Type B pancreatic cell (in vitro differentiated cells): ENCODE measurements at places on chromosomes 2 and 18. TPM values are rescaled to one million over a fixed set of nuclear protein-coding genes. Genes with fewer than 3 reads are reported as not detected.

GRCh38 chr18:650428-650858 lies 7.0 kb upstream of the TYMS start:
- DNase-seq: no peak

- no peak for DNase-seq
Measured at GRCh38 chr2:121547646-121548045, 17.0 kb downstream of the RNU4ATAC start.

DNA sequence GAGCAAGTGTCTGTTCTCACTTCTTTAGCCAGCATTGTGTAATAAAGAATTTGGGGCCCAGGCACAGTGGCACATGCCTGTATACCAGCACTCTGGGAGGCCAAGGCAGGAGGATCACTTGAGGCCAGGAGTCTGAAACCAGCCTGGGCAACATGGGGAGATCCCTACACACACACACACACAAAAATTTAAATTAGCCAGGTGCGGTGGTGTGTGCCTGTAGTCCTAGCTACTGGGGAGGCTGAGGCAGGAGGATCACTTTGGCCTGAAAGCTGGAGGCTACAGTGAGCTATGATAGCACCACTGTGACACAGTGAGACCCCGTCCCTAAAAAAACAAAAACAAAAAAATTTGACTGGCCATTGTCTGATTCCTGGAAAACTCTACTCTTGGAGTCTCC lies 8.3 kb downstream of the REV1 start:
- no peak for DNase-seq

TMEM37 gene
- total RNA-seq: 11.8 and 16.4 TPM in 2 replicates

DNA sequence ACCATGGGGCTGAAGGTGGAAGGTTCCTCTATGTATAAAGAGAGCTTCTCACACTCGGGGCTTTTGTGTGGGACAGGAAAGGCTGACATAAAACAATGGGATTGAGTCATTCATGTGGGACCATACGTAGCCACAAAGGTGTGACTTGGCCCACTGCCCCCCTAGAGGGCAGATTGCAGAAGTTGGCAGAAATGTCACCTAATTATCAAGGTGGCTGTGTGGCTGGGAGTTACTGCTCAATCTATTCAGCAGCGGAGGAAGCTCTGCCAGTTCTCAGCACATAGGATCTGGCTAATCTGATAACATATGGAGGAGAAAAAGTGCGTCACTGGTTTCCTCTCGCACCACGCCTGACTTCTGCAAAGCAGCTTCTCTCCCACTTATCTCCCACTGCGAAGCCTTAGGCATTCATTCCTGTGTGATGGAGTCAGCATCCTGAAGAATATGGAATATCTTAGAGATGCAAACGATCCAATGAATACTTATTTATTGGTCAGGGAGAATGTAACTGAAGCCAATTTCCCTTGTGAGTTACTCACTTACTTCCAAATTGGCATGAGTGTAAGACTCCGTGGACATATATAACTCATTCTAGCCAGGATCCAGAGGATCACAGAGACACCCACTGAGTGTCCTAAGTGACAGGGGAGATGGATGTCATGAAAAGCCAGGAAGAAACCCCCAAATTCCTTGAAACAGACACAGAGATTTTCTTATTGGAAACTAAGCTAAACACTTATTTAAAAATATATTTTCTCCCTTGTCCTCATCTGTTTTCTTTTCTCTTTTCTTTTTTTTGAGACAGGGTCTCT lies 344.8 kb downstream of the TGIF1 start:
- DNase-seq: no peak

TFCP2L1 gene
- total RNA-seq: 3.0 and 4.6 TPM in 2 replicates

DNA sequence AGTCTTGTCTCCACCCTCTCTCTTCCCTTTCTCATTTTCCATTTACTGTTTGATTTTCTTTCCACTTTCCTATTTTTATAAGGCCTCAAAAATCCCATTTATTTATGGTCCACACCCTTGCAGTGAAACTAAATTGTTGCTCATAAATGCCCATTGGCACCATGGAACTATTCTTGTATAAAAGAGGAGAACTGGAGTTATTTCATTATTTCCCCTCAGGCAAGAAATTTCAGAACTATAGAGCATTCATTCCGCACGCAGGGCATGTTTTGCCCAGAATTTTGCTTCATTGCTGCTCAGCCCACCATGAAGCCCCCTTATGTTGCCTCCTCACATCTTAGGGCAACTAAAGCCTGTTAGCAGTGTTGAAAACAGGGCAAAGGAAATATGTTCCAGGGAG lies 113.7 kb upstream of the MMADHC start:
- no peak for DNase-seq

DNA sequence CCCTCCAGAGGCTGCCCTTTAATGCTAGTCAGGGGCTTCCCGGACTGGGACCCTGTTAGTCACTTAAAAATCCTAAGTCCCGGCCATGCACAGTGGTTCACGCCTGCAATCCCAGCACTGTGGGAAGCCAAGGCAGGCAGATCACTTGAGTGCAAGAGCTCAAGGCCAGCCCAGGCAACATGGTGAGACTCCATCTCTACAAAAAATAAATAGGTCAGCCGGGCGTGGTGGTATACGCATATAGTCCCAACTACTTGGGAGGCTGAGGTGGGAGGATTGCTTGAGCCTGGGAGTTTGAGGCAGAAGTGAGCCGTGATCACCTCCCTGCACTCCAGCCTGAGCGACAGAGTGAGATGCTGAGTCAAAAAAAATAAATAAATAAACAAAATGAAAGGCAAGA lies 17.2 kb upstream of the KCNG2 start:
- no peak for DNase-seq

GRCh38 chr18:5524660-5525059 lies 19.1 kb downstream of the EPB41L3 start:
- no peak for DNase-seq

DNA sequence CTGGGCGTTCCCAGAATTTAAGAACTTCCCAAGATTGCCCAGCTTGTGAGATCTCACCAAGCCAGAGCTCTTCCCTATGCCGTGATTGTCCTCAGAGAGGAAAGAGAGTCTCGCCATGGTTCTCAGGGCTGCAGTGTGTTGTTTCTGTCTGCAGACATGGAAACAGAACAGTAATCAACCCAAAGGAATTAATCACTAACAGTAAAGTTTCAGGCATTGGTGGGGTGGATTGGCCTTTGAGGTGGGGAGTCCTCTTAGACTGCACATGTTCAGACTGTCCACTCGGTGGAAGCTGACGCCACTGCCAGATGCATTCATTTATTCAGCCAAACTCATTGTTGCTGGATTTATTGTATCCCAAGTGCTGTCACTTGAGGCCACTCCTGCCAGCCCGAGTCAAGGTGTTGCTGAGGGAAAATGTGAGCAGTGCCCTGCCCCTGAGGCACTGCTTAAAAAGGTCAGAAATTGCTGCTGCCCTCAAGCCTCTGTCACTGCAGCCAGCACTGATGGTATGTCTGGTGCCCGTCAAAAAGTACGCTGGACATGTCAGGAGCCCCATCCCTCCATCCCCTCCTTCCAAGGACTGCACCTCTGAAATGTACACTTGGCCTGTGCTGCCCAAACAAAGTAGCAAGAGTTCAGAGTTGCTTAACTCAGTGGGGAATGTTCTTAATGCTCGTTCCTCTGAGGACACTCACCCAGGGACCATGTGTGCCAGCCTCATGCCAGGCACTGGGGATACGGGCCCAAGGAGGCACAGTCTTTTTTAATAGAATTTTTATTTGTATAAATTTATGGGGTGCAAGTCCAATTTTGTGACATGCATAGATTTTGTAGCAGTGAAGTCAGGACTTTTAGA lies 201.0 kb downstream of the GLI2 start:
- DNase-seq: no peak

GRCh38 chr18:8643326-8643878 lies 34.2 kb downstream of the RAB12 start:
- no peak for DNase-seq

GRCh38 chr2:123061534-123061933 lies 963.6 kb upstream of the CNTNAP5 start:
- DNase-seq: no peak

DNA sequence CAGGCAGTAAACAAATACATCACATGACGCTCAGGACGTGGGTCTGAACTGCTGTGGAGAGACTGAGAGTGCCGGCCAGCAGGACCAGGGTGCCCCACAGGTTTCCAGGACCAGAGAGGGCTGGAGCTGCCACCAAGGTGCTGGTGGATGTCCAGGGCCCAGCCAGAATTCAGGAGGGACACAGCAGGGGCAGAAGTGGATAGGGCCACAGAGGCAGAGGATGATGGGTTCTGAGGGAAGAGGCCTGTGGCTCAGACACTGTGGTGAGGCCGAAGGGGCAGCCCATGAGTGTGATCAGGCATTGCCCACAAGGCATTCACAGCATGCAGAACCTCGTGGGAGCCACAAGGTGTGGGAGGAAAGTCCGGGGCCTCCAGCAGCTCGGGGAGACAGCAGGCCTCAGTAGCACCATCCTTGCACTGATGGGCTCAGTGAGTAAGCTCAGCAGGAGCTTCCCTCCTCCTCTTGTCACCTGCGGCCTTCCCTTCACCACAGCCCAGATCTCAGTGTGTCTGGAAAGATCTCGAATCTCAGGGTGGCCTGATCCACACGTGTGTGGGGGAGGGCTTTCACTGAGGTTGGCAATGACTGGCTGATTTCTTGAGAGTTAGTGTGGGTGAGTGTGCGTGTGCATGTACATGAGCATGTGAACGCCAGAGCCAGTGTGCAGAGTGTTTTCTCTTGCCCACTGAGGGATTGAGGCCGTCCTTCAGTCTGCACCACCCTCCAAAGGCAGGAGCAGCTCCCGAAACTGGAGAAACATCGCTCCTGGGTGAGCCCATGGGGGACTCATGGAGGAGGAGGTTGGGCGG lies 181.8 kb upstream of the RAB6C start:
- DNase-seq: no peak

- no peak for DNase-seq
Measured at GRCh38 chr18:10120622-10121021, 206.8 kb downstream of the VAPA start.

DNA sequence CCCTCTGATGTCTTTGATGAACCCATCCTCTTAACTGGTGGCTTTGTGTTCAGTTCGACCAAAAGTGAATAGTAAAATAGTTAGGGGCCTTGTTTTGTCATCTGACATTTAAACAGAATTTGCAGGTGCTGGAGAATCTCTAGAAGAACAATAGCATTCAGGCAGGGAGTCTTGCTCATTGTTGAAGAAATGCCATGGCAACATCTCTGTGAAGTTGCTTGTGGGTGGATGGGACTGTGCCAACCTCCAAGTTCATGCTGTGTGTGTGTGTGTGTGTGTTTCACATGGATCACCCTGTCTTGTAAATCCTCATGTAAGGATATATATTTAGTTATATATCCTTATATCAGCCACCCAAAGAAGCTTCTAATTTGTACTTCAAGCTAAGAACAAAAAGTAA lies 66.7 kb downstream of the SKA1 start:
- no peak for DNase-seq

GRCh38 chr2:111675419-111676194 lies 208.4 kb downstream of the ANAPC1 start:
- DNase-seq: no peak

DNA sequence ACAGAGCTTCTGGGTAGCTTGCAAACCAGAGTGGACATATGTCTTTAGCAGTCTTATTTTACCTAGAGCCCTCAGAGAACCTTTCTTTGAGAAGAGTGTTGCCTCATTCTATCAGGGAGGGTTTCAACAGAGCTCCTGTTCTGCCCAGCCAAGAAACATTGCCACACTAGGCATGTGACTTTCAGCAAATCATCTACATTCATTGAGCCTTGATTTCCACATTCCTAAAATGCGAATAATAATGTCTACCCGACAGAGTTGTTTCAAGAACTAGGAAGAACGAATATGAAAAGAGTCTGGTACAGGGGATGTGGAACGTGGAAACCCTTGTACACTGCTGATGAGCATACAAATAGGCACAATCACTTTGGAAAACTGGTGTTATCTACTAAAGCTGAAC lies 7.8 kb upstream of the PRKAG3 start:
- no peak for DNase-seq

COL6A3 gene
- 4.7 and 157 TPM in 2 replicates for total RNA-seq

TCF23 gene
- total RNA-seq: not detected in 2 replicates
